ENCODE measurements at places on chromosomes 7 and 10.

GRCh38 chr7:151271699-151272355 lies 23.3 kb upstream of the SMARCD3 start:
- no peak for DNase-seq

DNA sequence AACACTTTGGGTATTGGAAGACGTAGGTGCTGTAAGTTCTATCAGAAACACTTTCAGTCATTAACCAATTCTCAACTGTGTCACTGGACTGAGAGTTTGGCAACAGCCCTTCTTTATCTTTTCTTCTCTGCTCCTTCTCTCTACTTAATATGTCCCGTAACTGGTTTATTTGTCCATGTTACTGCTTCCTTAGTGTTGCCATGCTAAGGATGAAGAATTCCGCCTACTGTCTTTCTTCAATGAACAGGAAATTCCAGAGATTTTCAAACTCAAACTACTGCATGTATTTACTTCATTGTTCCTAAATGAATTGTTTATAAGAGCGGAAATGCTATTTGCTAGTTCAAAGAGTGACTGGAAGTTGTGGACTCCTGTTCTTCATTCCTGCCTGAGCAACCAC lies 143.7 kb downstream of the TAX1BP1 start:
- no peak for DNase-seq

DNA sequence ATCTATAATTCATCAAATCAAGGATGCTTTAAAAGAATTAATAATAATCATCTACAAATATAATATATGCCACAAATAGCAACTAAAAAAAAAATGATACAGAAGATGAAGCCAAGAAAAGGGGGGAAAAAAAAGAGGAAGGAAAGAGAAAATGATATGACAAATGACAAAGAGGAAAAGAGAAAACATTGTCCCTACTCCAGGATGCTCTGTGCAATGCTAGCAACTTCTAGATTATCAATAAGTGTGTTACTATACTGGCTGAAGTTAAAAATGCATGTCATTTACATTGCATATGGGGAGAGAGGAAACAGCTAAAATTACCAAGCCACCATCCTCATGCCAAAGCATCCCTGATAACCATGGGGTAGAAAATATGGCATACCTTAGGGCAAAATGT lies 104.2 kb downstream of the SFMBT2 start:
- no peak for DNase-seq

GRCh38 chr10:22335173-22335933 lies 9.9 kb upstream of the SPAG6 start:
- no peak for DNase-seq

- DNase-seq: no peak
Observed at GRCh38 chr7:17661982-17662585, 278.2 kb downstream of the SNX13 start.

DNA sequence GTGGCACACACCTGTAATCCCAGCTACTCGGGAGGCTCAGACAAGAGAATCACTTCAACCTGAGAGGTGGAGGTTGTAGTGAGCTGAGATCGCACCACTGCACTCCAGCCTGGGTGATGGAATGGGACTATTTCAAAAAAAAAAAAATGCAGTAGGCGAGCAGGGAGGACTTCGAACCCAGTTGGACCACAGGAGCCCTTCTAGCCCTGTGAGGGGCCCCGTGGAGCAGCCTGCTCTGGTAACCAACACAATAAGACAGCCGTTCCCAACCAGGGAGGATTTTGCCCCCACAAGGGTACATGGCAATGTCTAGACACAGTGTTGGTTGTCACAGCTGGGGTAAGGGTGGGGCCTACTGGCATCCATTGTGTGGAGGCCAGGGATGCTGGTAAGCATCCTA lies 63.9 kb upstream of the BTBD16 start:
- DNase-seq: no peak

- no peak for DNase-seq
Observed at GRCh38 chr10:66698069-66698468, 227.8 kb upstream of the LRRTM3 start.

DNA sequence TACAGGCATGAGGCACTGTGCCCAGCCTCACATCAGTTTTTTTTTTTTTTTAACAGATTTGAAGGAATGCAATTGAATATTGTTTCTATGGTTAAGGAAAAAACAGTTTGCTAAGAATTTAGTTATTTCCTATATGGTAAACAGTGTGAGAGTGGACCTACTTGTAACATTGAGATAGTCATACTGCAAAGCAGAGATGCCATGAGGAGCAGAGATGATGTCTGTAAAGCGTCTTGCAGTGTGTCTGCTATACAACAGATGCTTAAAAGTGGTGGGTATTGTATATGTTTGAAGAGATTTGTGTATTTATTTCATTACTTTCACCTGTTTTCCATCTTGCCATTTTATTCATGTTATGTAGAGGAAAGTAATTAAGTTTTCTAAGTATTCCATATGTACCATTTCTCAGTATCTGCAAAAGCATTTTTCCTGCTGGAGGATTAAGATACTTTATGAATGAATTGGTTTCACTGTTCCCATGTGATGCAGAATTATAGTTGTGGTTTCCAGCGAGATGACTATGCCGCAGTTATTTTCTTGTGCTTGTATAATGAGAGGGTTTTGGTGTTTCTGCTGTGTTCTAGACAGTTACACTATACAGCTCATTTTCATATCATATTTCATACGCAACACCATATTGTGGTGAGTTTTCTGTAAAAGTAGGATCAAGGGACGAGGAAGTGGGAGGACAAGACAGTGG lies 26.6 kb downstream of the TET1 start:
- DNase-seq: no peak

GRCh38 chr7:114160925-114161324 lies 242.1 kb upstream of the PPP1R3A start:
- no peak for DNase-seq

- DNase-seq: no peak
Observed at GRCh38 chr10:8402576-8402975, 348.1 kb downstream of the GATA3 start.

DNA sequence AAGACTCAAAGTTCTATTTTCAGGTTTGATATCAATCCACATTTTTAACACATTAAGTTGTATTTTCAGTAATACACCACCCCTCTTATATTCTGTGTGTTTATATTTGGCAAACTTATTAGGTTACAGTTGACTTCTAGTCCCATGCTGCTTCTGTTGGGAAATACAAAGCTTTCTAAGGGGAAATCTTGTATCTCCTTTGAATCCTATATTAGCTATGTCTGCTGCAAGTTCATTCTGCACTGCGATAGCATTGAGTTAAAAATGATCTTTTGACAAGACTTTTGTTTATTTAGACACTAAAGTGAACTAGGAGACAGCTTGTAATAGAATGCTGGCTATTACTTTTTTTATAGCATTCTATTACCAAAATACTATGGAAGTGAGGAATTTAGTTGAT lies 625.1 kb upstream of the ANKRD30A start:
- no peak for DNase-seq

GRCh38 chr7:90593205-90593604 lies 2.9 kb upstream of the CDK14 start:
- DNase-seq: no peak

GRCh38 chr7:106041140-106041717 lies 70.9 kb downstream of the SYPL1 start:
- DNase-seq: peak; percentile 35

GRCh38 chr7:90173127-90173844 lies 19.0 kb downstream of the STEAP1 start:
- DNase-seq: no peak

GRCh38 chr7:79458796-79459195 lies 5.3 kb upstream of the MAGI2 start:
- no peak for DNase-seq

GRCh38 chr7:106480161-106480579 lies 180.8 kb downstream of the CCDC71L start:
- no peak for DNase-seq

DNA sequence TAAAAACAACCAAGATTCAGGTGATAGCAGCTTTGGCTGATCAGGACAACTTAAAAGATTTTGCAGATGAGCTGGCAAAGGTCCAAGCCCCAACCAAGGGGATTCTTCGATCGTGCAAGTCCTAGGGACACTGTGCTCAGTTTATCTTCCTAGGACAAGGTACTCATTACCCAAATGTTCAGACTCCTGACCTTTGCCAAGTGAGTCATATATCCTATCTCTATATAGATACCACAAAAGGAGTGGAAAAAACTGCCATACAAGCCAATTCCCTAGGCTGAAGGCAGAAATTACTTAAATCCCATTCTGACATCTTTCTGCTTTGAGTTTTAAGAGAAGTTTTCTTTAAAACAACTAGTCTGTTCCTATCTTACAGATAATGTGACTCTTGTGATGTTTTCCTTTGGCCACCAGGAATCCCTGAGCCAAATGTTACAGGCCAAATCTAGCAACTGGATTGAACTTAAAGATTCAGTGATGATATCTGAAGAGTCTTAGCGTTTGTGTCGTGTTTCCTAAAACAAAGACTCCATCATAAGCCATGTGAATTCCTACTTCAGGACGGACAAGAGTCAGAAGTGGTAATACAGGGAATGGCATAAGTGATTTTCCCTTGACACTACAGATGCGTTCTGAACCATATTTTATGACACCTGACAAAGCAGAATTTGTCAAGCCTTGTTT lies 142.6 kb upstream of the ASAH2 start:
- DNase-seq: no peak

GRCh38 chr7:46725136-46725535 lies 804.1 kb upstream of the IGFBP3 start:
- DNase-seq: no peak

DNA sequence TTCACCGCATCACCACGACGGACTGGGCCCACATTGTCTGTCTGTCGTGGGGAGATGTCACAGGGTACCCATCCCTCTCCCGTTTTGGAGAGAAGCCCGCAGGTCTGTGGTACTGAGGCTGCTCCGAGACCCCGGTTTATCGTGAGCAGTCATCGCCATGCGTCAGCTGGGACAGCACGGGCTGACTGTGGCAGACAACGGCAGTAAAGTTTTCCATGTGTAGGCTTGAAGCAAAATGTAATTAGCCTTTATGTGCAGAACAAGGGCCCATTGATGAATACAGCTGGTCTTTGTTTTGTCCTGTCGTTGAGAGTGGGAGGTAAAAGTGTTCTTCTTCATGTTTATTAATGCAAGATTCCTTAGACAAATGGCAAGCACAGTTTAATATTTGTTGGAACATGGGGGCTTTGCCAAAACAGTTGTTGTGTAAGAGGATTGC lies 167.4 kb upstream of the SH2B2 start:
- DNase-seq: no peak

- peak; percentile 74 for DNase-seq
Observed at GRCh38 chr7:101162551-101163278, 2.7 kb downstream of the VGF start.

DNA sequence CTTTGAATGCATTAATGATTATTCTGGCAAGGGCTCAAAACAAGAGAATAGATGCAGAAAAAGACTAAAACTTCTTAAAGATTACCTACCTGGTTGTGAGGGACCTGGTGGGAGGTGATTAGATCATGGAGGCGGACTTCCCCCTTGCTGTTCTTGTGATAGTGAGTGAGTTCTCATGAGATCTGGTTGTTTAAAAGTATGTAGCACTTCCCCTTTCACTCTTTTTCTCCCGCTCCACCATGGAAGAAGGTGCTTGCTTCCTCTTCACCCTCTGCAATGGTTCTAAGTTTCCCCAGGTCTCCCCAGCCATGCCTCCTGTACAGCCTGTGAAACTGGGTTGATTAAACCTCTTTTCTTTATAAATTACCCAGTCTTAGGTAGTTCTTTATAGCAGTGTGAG lies 226.6 kb downstream of the ARHGAP12 start:
- no peak for DNase-seq

DNA sequence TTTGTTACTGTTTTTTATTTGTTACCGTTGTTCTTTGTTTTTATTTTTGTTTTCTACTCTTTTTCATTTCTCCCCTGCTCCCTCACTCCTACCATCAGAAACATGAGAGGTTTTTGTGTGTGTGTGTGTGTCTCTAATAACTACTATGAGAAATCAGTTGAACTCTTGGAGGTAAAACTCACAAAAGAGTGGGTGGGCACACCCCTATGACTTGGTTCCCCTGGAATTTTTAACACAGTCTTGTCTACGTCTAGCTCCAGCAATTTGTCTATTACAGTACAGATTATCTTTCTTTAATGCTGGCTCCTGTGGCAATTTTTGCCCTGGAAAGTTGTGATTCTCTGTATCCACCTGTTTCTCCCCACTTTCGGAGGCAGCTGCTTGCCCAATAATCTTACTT lies 56.2 kb downstream of the AOAH start:
- DNase-seq: no peak

DNA sequence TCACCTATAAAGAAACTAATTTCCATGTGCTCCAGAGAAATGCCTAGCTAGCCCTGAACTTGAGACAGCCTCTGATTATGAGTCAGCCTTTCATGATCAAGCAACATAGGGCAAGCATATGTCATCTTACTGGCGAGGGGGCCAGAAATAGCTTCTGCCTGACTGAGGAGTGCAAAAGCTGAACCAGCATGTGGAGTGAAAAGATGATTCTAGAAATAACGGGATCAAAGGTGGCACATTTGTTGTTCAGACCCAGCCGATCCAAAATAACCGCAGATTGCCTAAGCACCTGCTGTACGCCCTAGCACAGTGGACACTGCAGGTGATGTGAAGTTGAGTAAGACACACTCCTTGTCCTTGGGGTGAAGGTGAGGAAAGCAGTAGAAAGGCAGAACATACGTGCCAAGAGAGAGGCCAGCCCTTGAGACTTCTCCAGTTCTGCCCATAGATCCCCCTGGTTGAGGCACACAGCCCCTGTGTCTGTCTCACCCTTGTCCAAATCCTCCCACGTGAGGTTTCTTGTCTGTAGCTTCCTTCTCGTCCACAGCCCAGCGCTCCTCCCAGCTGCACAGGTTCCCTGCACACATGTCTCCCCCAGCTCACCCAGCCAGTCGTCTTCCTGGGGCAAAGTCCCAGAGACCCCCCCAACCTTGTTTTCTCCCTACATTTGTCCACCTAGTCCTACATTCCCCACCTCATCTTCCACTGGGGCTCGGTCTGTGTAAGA lies 2.8 kb upstream of the BCL7B start:
- no peak for DNase-seq

DNA sequence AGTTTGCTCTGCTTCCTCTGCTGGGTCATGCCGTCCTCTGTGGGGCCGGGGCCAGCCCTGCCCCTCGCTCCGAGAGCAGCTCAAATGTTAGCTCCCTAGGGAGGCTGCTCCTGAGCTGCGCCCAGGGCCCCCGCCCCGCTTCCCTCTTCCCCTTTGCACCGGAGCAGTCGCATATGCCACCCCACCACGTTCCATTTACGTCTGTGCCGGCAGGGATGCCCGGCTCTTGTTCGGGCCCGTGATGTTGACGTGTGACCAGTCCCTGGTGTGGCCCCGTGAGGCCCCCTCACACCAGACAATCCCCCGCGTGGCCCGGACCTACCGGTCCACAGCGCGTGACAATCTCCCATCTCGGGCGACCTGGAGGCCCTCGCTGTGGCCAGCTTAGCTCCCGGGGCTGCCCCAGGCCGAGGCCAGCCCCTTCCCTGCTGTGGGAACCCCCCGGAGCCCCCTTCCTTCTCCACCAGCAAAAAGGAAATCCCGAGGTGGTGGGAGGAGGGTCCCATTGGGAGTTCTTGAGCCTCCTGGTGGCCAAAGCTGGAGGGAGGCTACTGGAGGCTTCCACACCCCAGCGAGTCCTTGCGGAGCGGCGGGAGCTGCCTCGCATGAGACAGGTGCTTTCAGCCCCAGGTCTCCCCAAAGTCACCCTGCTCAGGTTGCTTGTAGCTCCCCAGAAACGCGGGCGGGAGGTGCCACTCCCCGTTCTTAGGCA lies 15.2 kb downstream of the FAM20C start:
- DNase-seq: no peak

Measured in NCI-H1930 (cell line).